ENCODE measurements at places on chromosomes 7 and 10.

- DNase-seq, result no peak
Observed at GRCh38 chr7:32218154-32218467, 147.9 kb upstream of the PDE1C start.

- DNase-seq, result no peak
Observed at GRCh38 chr7:13279854-13280435, 592.5 kb downstream of the ARL4A start.

- no peak for DNase-seq
Observed at GRCh38 chr7:156618780-156619367, 21.7 kb upstream of the RNF32 start.

- DNase-seq, result no peak
Observed at GRCh38 chr7:105978035-105978434, 15.0 kb downstream of the CDHR3 start.

DNA sequence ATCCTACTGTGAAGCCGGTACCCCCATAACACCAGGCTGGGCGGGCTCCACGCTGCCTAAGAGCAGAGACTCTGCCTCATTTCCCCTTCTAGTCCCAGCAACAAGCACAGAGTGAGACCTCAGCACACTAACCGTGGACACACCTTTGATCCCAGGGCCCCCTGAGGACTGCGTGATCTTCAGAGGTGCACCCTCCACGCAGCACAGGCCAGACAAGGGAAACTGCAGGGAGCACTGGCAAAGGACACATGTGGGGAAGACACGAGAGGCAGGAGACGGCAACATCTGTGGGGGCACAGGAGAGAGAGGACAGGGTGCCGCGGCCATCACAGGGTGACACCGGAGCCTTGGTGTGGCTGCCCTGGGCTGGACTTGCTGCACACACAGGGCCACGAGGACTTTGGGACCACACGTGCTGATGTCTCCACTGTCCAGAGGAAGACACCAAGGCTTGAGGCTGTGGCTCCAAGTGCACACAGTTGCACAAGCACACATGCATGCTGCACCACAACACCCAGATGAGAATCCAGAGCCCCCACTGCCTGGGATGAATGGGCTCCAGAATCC is 128.8 kb downstream of the PTPRN2 start:
- DNase-seq, result no peak

DNA sequence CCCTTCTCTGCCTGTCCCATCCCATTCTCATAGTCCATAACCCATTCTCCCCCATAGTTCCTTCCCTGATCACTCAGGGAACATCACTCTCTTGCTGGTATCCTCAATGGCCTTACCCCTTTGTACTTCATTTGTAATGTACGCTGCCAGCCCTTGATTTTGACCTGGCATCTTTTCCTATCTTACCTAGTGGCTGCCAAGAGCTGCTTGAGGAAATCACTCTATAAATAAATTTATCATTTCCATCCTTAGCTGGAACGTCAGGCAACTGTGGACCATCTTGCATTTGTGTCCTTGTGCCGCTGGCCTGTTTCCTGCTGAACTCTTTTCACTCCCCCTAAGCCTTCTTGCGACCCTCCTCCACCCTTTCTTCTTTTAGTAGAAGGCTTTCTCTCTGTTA is 14.0 kb downstream of the CDK14 start:
- no peak for DNase-seq

DNA sequence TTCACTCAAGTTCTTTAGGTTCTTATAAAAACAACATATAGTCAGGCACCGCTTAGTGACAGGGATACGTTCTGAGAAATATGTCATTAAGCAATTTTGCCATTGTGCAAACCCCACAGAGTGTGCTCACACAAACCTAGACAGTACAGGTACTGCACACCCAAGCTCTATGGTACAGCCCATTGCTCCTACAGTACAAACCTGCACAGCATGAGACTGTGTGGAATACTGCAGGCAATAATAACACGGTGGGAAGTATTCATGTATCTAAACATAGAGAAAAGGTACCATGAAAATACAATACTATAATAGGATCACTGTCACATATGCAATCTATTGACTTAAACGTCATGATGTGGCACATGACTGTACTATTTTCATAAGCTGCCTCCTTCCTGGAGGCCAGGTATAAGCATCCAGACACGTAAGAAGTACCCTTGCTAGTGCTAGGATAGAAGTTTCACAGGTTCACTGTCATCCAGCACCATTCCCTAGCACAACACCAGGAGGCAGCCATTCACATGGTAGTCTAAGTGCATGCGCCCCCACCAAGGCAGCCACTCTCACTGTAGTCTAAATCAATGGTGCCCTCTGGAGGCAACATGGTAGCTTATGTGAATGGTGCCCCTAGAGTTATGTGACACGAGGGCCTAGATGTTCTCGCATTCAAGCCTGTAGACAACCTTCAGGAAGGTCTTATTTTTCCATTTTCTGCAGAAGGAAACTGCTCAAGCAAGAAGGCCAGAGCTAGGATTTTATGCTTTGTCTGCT is 98.5 kb downstream of the ARHGAP22 start:
- DNase-seq, result no peak

DNA sequence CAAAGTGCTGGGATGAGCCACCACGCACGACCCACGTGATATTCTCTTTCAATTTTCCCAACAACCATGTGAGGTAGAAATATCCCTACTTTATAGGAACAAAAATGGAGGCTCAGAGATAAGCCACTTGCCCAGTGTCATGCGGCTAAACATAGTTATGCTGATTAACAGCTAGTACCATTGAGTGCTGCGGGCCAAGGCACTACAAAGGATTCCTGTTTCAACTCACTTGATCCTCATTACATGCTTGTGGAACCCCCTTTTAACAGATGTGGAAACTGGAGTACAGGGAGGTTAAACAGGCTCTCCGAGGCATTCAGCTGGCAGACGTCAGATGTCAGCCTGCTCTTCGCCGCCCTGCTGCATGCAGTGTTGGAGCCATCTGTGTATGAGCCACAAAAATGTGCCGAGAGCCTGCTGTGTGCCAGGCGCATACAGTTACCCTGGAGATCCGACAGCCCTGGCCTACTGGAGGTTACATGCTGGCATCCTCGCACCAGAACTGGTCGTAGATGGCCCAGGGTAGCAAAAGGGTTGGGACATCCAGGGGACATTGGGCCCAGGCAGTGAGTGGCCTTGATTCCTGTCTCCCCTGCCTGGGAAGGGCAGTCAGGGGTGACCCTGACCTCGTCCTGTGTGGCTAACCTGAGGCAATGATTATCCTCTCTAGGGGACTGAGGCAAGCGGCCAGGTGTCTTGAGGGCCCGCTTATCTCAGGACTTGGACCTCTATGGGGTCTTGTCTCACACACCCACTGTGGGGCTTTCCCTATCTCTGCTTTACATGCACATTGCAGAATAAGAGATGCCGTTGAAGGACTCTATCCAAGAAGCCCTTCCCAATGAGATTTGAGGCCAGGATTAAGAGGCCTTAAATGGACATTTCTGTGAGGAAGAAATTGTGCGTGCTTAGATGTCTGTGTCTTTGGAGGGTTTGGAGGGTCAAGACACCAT is 18.5 kb upstream of the SRGN start:
- no peak for DNase-seq

DNA sequence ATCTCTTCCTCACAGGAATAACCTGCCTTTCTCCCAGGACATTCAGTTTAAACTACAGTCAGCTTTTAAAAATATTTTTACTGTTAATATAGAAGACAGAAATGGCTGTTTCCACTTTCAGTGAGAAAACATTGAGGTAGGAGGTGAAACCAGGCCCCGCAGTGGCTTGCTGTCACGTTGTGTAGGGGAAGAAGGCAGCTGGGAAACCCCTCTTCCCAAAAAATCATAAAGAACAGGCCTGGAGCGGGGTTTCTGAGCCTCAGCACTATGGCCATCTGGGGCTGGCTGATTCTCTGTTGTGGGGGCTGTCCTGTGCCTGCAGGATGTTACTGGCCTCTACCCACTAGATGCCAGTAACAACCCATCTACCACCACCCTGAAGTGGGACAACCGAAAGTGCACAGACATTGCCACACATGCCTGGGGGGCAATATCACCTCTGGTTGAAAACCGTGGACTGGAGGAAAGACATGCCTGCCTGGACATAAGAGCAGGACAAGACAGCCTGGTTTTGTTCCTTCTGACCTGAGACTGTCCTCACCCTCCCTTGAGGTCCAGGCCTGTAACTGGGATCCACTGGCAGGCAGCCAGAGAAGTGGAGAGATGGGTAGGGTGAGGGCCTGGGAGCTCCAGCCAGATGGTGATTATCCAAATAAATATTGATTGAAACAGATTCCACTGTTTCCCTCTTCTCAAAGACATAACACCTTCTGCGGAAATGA is 43.9 kb downstream of the KCNH2 start:
- no peak for DNase-seq

DNA sequence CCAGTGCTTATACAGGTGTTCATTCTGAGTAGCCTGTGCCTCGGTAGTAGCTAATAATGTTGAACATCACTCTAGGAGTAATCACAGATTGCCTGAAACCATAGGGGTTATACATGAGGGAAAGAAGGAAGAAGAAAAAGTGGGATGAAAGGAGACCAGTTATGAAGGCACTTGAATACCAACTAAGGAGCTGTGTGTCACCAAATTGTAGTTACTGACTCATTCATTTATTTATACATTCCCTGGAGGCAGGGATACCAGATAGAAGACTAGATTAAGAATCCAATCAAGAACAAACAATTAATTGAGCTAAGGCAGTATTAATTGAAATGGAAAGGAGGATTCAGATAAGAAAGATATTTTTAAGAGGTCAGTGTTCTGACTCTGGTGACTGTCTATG is 129.6 kb upstream of the PRPS1L1 start:
- no peak for DNase-seq

GRCh38 chr10:79405221-79405994 is 40.0 kb downstream of the ZCCHC24 start:
- DNase-seq, result no peak

DNA sequence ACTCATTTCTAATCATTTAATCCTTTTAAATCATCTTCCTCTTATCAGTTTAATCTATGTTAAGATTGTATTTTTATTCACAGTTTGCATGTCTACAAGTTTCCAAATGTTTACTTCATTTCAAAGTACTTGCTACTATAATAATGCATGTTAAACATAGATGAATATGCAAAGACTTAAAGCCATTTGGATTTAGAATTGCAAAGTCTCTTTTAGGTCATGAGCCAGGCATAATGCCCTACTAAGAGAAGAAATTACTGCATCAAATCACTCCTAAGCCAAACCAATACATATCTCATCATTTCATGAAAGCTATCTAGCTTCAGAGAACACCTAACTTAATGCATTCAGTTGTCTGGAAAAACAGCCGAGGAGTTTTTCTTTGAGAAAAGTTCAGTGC is 266.1 kb downstream of the PRKG1 start:
- DNase-seq, result no peak

DNA sequence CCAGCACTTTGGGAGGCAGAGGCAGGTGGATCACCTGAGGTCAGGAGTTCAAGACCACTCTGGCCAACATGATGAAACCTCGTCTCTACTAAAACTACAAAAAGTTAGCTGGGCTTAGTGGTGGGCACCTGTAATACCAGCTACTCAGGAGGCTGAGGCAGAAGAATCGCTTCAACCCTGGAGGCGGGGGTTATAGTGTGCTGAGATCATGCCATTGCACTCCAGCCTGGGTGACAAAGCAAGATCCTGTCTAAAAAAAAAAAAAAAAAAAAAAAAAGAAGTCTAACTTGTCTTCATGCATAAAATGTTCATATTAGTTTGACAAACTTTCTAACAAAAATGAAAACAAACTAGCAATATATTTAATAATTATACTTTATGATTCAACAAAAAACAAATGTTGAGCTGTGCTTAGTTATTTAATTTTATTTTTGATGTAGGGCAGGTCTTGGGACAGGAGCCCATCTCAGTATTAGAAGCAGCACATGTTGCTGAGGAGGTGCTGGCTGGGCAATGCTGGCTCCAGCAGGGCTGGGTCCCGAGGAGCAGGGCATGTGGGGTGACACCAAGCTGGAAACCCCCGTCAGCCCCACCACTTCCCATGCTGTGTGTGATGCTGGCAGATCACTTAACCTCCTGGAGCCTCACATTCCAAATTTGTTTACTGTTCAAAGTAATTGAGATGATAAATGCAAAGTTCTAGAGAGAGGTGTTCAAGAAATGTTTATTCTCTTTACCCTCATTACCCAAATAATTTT is 335.3 kb upstream of the KLF6 start:
- DNase-seq, result no peak

- no peak for DNase-seq
Observed at GRCh38 chr7:102472126-102473041, 6.3 kb downstream of the POLR2J start.

DNA sequence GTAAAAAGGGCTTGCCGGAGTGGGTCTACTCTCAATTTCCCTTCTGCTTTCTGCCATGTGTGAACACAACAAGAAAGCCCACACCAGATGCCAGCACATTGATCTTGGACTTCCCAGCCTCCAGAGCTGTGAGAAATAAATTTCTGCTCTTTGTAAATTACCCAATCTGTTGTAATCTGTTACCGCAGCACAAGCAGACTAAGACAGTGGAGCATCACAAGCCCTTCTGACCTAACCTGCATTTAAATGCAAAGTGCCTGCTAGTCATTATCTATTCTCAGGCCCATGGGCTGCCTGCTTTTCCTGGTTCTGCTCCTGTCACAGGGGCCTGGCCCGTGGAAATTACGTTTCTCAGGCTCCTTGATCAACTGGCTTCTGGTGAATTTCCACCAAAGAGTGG is 199.3 kb upstream of the AUTS2 start:
- no peak for DNase-seq

DNA sequence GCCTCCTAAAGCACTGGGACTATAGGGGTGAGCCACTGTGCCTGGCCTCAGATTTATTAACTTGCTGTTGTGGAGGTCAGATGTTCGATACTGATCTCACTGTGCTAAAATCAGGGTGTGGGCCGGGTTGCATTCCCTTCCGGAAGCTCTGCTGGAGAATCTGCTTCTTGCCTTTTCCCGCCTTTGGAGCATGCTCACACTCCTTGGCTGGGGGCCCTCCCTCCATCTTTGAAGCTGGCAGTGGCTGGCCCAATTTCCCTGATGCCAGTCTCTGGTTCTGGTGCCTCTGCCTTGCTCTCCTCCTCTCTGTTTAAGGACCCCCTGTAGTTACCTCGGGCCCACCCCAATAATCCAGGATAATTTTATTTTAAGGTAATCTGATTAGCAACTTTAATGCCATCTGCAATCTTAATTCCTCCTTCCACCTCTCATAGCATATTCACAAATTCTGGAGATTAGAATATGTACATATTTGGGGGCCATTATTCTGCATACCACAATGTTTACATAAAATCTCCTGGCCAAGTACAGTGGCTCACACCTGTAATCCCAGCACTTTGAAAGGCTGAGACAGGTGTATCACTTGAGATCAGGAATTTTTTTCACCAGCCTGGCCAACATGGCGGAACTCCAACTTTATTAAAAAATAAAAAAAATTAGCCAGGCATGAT is 7.9 kb upstream of the PITRM1 start:
- no peak for DNase-seq

GRCh38 chr7:36370046-36370445 is 19.6 kb upstream of the ANLN start:
- DNase-seq, result no peak

GRCh38 chr7:8833355-8833754 is 399.9 kb downstream of the NXPH1 start:
- DNase-seq, result no peak

- no peak for DNase-seq
Observed at GRCh38 chr10:45602082-45602730, 70.4 kb downstream of the ZFAND4 start.
